ENCODE measurements at places on chromosomes 2 and 18. TPM values are rescaled to one million over a fixed set of nuclear protein-coding genes. Genes with fewer than 3 reads are reported as not detected.

DNA sequence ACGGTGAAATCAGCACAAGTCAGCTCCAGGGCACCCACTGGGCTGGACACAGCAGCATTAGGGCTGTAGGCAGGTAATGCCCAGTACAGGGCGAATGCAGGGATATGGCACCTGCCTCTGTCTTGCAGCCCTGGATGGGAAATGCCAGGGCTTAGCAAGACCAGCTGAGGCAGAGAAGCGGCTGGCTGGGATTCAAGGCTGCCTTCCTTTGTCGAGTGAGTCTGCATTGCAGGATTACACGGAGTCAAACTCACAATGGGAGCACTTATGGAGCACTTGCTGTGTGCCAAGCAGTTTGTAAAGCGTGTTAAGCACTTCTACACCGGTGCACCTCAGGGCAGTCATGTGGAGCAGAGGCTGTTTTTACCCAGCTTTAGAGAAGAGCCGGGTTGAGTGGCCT is 87.3 kb upstream of the HDAC4 start:
- DNase-seq, result no peak

DNA sequence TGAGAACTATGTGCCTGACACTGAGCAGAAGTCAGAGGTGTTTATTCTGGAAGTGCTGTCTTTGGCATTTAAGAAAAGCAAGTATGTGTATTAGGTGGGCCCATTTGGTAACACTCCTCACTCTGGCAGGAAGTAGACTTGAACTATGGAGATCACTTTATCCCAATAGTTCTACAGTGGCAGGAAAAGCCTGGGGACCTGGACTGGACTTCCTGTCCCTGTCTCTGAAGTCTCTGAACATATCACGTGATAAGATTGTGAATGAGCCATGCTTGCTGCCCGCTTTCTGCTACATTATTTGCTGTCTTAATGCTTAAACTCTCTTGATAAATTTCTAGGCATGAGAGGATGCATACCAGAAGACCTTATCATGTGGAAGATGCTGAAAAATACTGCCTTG is 203.7 kb downstream of the MYO3B start:
- no peak for DNase-seq

CNDP1 gene
- total RNA-seq, result not detected

BMP10 gene
- not detected for total RNA-seq
